ENCODE measurements at places on chromosomes 12 and 14.

DNA sequence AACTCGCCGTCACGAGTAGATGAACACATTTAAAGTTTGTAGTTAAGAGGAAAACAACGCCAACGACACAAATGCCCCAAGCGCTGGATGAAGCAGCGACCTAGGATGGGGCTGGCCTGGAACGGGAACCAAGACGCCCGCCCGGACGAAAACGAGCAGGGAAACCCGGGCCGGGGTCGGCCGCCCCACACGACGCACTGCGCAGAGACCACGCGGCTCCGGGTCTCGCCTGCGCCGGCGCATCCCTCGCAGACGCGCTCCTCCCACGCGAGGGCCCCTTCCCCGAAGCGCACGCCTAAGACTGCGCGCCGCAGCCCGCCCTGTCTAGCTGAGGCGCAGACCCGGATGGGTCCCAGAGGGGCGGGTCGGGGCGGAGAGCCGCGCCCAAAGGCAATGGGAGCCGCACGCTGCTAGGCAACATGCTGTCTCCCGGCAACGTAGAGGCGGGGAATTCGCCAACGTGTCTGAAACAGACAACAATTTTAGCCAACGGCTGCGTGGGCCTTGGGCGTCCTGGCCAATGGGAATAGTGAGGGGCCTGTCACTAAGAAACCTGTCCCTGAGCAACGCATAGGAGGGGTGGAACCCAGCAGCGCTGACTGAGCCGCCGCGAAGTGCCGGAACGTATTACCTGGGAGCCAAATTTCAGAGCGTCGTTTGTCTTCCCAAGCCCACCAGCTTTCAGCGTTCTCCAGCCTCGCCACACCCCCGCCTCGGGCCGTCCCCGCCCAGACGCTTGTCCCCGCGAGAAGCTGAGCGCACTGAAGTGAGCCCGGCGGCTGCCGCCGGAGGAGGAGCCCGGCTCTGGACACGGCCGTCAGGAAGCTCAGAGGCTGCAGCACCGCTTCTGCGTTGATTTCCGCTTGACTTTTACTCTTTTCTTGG, 21.0 kb upstream of the CHFR start:
- no peak for DNase-seq

GRCh38 chr12:132009336-132009859, 59.7 kb downstream of the EP400 start:
- DNase-seq: no peak

GRCh38 chr14:29310210-29310609, 543.6 kb downstream of the FOXG1 start:
- DNase-seq: no peak

DNA sequence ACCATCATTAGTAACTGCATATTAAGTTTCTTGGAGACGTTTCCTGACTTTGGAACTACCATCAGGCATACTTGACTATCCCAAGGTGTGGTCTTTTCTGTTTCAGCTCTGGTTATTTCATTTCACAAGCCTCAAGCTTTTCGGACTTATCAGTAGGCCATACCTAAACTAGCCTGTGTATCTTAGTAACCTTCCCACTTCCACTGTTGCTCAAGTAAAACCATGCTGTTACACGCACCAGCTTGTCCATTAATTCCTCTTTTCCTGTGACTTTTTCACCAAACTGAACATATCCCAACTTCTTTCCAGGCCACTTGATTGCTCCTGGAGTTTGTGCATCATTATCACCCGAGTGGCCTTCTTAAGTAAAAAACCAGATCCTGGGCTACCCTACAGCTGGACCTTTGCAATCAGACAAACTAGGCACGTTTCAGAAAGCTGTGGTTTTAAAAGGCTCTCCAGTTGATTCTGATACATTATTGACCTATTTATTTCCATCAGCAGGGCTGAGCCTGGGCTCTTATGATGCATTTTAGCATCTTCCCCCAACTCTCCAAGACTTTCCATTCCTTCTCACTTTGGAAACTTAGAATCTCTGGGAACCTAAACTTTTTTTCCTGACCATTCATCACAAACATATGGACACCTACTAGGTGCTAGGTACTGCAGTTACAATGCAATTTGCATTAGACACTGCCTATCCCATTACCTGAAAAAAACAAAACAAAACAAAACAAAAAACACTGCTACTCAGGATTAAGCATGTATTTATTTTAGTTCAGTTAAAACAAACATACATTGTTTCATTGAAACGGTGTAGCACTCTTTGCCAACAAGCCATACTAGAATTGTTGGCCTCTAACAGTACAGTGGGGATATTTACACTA, 14.9 kb downstream of the SLC38A2 start:
- no peak for DNase-seq

DNA sequence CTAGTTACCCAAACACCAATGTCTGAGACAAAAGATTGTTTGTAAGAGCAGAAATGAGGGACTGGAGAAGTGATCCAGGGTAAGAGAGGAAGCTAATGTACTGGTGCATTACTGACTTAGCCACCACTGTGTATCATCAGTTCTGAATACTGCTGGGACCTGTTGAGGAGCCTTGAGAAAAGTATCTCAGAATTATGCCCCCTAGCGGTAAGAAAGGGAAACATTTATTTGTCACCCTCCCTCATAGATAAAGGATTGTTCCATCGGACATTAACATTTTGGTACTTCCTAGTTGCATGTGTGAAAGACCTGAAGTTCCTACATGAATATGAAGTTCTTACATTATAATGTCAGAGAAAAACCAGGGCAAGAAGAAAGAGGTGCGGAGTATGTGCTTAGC, 612.5 kb downstream of the FSCB start:
- DNase-seq: no peak

DNA sequence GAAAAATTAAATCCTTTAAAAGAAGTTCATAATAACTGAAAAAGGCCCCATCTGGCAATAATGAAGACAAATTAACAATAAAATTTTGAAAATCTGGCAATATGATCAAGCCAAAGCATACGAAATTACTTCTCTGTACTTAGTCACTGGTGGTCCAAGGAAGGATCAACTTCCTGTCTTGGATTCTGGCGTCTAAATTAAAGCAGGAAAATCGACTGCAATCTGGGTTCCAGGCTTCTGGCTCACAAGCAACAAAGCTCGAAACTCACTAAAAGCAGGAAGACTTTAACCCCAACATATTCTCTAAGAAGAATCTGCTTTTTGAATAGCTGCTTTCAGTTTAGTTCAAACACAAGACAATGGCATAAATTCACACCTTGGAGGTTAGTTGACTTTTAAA, 49.7 kb downstream of the LRIG3 start:
- DNase-seq: no peak

DNA sequence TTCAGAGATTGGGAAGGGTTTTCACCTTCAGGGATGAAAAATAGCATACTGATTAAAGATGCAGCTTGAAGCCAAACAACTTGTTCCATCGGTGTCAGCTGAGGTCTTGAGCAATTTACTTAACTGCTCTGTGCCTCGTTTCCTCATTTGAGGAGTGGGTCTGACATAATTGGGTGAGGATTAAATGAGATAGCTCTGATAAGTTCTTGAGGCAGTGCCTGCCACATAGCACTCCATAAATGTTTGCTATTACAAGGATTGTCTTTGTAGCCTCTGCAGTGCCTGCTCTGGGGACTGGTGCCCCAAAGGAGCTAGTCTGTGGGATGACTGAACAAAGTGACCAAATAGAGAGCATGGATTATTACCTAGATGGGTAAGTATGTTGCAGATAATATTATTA, 50.6 kb downstream of the ATP23 start:
- DNase-seq: no peak

GRCh38 chr12:80472911-80473500, 29.0 kb downstream of the PTPRQ start:
- DNase-seq: no peak

GRCh38 chr14:91135039-91135438, 21.2 kb downstream of the DGLUCY start:
- no peak for DNase-seq

DNA sequence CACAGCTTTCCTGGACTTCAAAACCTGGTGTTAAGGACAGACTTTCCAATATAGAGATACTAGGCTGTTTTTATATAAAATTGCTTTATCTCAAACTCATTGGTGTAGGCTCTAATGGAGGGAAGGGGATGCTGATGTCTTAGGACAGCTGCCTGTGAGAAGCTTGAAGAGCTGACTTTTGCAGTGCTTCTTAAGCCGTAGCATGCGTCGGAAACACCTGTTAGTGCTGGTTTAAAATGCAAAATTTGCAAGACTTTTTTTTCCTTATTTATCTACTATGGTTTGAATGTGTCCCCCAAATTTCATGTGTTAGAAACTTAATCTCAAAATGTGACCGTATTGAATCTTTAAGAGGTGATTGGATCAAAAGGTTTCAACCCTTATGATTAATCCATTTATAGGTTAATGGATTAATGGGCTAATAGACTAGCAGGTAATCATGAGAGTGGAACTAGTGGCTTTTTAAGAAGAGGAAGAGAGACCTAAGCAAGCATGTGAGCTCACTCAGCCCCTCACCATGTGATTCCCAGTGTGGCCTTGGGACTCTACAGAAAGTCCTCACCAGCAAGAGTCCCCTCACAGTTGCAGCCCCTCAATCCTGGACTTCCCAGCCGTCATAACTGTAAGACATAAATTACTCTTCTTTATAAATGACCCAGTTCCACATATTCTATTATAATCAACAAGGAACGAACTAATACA, 60.9 kb upstream of the FUT8 start:
- no peak for DNase-seq

GRCh38 chr12:113911971-113912759, 54.0 kb downstream of the RBM19 start:
- no peak for DNase-seq

DNA sequence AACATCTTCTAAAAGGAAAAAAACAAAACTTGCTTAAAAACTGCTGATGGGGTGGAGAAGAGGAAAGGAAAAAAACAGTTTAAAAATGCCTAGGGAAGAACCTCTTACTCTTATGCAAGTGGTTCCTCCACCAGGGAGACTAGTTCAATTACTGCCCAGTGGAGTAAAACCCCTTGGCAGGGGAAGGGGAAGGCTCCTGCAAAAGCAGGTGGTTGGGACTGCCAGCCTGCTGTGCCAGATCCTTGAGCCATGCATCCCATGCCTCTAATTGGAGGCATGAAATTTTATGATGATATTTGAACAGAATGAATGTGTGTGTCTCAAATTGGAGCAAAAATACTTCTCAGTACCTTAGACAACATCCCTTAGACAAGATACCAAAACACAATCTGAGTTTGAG, 118.8 kb downstream of the FSCB start:
- no peak for DNase-seq

GRCh38 chr14:41860586-41860985, 253.9 kb downstream of the LRFN5 start:
- DNase-seq: no peak

GRCh38 chr14:100165376-100165775, 5.9 kb upstream of the DEGS2 start:
- DNase-seq: no peak

DNA sequence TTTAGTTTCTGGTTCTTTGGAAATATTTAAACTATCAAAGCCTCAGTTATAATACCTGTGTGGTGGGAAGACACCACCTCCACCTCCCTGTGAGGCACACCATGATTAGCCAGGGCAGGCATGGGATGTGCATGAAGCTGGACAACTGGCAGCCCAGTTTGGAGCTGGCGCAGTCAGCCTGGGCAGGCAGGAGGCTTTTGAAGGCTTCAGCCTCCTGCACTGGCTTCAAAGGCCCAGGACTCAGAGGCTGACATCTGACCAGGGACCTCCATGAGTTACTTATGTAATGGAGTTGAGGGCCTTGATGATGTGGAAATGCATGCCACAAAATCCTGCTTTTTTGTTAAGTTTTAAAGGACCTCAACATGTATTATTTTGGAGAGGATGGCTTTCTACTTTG, 30.3 kb downstream of the C14orf132 start:
- DNase-seq: no peak

GRCh38 chr12:31568498-31568897, 22.4 kb downstream of the DENND5B start:
- no peak for DNase-seq

DNA sequence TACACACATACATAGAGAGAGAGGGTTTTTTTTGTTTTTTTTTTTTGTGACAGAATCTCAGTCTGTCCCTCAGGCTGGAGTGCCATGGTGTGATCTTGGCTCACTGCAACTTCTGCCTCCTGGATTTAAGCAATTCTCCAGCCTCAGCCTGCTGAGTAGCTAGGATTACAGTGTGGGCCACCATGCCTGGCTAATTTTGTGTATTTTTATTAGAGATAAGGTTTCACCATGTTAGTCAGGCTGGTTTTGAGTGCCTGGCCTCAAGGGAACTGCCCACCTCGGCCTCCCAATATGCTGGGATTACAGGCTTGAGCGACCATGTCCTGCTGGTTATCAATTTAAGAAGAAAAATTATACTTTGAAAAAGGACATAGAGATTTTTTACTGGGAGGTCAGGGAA, 710.6 kb downstream of the SLC6A15 start:
- no peak for DNase-seq

- no peak for DNase-seq
Observed at GRCh38 chr14:68554231-68554630, 238.6 kb downstream of the ZFP36L1 start.

- DNase-seq: no peak
Observed at GRCh38 chr12:19771858-19772257, 332.6 kb downstream of the AEBP2 start.

- no peak for DNase-seq
Observed at GRCh38 chr12:42474391-42474790, 115.2 kb downstream of the PRICKLE1 start.

DNA sequence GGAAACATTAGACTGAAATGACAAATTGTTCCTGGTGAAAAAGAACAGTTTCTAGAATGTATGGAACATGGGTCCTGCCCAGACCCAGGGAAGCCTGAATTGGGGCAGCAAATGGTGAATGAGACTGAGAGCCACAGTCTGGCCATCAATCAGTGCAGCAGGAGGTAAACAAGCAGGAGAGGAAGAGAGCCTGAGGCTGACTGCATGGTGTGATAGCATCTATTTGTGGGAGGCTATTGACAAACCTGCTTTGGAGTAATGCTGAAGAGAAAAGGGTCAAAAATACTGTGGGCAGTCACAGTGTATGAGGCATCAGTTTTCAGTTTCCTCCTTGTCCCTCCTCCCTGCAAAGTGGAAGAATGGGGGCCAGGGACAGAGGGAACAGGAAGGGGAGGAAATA, 136.8 kb downstream of the ANKS1B start:
- no peak for DNase-seq

- no peak for DNase-seq
Observed at GRCh38 chr12:77968571-77968970, 137.9 kb downstream of the NAV3 start.
